Activated T-cell treated with anti-CD3 and anti-CD28 coated beads, Interleukin-2, amount 50 U/mL, for 4 hours (primary cell): ENCODE measurements at places on chromosomes 4 and X. TPM values are rescaled to one million over a fixed set of nuclear protein-coding genes. Genes with fewer than 3 reads are reported as not detected.

DNA sequence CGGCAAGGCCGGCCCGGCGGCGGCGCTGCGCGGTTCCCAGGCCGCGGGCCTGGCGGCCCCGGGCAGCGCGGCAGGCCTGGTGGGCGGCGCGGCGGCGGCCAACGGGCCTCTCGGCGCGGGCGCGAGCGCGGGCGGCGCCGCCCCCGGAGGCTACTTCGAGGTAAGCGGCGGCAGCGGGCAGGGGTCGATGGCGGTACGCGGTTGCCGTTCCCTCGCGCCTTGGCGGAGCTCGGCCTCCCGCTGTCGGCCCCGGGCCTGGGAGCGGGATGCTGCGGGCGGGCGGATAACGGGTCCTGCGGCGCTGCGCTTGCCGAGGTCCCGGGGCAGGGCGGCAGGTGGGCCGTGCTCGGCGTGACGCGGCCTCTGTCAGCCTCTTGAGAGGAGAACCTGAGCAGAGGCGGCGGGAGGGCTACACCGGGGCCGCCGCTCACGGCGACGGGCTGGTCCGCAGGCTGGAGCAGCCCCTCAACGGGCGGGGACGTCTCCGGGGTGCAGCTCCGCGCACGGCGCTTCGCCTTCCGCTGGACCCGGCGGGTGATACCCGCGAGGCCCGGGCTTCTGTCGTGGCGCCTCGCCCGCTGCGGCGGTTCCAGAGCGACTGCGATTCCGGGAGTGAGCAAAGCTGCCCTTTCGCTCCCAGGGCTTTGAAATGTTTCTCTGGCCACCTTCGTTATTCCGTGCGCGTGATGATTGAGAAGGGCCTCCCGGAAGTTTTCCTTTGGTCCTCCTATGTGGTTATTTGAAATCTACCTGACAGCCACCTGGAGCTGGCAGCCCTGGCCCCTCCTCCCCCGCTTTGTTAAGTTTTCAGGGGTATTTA lies 774 bp downstream of the FAM193A start:
- DNase-seq: peak; percentile 48

DNA sequence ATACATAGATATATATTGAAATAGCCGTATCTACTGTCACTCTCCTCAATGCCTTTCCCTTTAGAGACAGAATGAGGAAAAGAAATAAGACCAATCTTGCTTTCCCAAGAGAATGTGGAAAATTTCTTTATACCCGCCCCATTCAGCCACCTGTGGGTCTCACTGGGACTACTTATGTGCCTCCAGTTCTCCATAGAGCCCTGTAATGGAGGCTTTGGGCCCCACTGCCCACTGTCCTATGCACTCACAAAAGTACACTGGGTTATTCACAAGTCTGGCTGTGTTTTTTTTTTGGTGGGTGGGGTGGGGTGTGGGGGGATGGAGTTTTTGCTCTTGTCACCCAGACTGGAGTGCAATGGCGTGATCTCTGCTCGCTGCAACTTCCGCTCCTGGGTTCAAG lies 70.4 kb upstream of the ELOVL6 start:
- DNase-seq: no peak

DNA sequence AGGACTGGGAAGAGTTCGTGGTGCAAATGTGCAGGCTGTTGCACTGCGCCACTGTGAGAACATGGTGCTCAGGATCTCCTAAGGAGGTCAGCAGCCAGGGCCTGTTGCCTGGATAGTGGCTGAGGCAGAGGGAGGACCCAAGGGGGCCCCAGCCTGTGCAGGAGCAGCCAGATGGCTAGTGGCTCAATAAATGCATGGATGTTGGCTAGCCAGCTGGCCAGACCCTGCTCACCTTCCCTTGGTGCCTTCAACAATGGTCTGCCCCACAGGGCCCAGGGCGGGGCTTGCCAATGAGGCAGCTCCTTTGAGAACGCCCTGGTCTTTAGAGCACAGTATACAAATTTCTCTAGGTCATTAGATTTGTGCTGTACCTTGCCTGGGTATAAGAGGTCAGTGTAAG lies 67.4 kb downstream of the TNIP2 start:
- DNase-seq: no peak

- DNase-seq: no peak
These were observed 228.2 kb downstream of the MGST2 start for GRCh38 chr4:139893801-139894200.

- no peak for DNase-seq
These were observed 9.0 kb upstream of the TSPYL2 start for GRCh38 chrX:53073115-53073586.

DNA sequence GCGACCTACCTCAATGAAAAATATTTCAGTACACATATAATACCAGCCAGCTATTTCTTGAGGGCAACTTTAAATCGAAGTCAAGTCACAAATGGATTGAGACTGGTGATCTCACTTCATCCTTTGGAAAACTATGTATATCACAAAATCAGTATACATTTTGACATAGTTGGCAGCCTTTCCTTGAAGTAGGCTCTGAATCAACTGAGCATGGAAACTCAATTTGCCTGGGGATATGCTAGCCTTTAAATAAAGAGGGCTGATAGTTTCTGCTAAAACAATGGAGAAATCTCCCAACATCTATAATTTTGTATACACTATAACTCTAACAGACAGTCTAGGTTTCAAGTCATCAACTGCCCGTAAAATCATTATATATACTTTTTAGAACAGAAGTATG lies 282.8 kb upstream of the TENM3 start:
- no peak for DNase-seq

DNA sequence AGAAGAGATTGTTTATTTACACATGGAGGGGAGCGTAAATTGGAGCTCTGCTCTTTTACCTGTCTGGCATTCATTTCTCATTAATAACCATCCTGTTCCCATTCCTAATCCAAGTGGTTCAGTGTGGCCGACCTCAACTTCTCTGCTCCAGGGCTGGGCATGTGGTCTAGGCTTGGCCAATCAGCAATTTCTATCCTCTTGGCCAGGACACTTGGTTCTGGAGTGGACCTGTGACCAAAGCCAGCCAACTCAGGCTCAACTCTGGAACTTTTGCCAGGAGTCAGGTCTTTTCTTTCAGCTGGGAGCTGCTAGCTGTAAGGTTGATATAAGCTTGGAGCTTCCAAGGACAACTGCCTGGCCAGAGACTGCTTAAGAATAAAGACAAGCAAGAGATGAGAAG lies 15.6 kb upstream of the RASL11B start:
- DNase-seq: no peak

- no peak for DNase-seq
These were observed 5.3 kb downstream of the GRIA3 start for GRCh38 chrX:123189338-123189737.

DNA sequence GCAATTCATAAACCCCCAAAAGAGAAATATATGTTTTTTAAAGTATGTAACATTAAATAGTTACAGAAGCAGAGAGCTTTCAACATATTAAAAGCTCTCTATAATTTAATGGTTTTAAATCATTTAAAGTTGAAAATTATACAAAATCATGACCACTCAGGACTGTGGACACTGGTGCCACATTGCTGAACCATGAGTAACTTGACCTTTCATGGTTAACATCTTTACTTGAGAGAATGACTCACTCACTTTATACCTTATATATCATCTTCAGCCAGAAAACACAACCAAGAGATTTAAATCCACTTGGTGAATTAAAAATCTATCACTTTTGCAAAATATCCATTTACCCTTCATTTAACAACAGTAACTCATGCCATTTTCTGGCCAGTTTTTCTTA lies 584.3 kb upstream of the SMIM31 start:
- no peak for DNase-seq

Gene MAGEA2
- total RNA-seq: not detected

Gene F11
- total RNA-seq: not detected

Gene SLC26A1
- not detected for total RNA-seq

Gene RPL10
- 3,452 TPM for total RNA-seq

Gene APLN
- 0.11 TPM for total RNA-seq

Gene TMPRSS11B
- not detected for total RNA-seq
